Esophagus muscularis mucosa (tissue), 4 donors: ENCODE measurements at places on chromosomes 2 and 18. TPM values are rescaled to one million over a fixed set of nuclear protein-coding genes. Genes with fewer than 3 reads are reported as not detected.

STAT4 gene
- 0.80 TPM for total RNA-seq

OXER1 gene
- total RNA-seq: 0.58 TPM

HOXD4 gene
- 0.98 TPM for total RNA-seq

MSTN gene
- total RNA-seq: 0.23 TPM

PHLPP1 gene
- 11.6 TPM for total RNA-seq

TNP1 gene
- not detected for total RNA-seq

MDH1B gene
- 1.1 TPM for total RNA-seq

PDE1A gene
- total RNA-seq: 13.6 TPM

SCN7A gene
- total RNA-seq: 129 TPM

LONRF2 gene
- total RNA-seq: 33.6 TPM

GPR55 gene
- not detected for total RNA-seq

FAP gene
- 10.8 TPM for total RNA-seq

TUBA4B gene
- total RNA-seq: not detected

CNDP1 gene
- not detected for total RNA-seq

HOXD10 gene
- 0.50 TPM for total RNA-seq

NOSTRIN gene
- 21.4 TPM for total RNA-seq

LAMA3 gene
- 12.9 TPM for total RNA-seq

TRIM43 gene
- total RNA-seq: not detected

CD207 gene
- 1.0 TPM for total RNA-seq

VRK2 gene
- total RNA-seq: 25.8 TPM

FN1 gene
- 4,873 TPM for total RNA-seq

CROCC2 gene
- not detected for total RNA-seq

CHCHD5 gene
- total RNA-seq: 21.9 TPM

POTEC gene
- total RNA-seq: not detected

TRIM54 gene
- not detected for total RNA-seq

PXDN gene
- 19.9 TPM for total RNA-seq

CLIP4 gene
- 72.3 TPM for total RNA-seq

SERPINB11 gene
- total RNA-seq: not detected

C1QL2 gene
- total RNA-seq: not detected

RIOK3 gene
- total RNA-seq: 38.7 TPM

FIGN gene
- total RNA-seq: 11.0 TPM

CXCR1 gene
- total RNA-seq: 0.13 TPM

SPEG gene
- 251 TPM for total RNA-seq

ANO7 gene
- not detected for total RNA-seq
